ENCODE measurements at places on chromosomes 7 and 10.

DNA sequence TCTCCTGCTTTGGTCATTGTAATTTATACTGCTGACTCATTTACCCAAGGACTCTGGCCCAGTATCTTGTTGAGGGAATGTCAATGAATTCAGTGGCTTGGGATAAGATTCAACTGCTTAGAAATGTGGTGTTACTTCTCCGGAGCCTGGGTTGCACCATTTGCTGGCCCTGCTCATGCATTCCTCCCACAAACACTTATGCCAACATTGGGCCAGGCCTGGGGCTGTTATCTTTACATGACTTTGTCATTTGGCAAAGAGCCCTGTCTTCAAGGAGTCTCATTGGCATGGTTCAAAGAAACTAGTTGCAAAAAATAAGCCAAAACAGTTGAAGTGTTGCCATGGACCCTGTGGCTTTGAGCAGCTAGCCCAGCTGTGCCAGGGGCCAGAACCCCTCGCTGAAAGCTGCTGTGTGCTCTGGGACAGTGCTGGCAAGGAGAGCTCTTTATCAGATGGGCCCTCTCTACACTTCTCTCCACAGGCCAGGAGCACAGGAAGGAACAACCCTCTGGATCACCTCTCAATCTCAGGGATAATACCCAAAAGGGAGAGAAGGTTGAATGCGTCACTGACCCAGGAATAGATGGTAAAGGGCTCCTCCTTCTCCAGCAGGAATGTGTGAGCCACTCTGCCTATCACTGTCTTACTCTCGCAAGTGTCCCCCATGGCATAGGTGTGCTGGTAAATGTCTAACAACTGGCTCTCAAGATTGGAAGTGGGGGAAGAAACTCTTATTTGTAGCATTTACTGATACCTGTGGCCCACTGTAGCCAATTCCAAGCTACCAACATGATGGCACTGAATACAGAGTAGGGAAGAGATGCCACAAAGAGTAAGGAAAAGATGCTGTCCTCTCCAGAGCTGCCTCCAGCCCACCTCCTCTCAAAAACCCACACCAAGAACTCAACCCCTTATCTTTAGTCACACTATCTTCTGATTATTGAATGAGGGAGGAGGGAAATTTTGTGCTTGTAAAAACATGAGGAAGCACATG, 23.5 kb upstream of the PDE1C start:
- no peaks in the 10 kb centered on the region for H3K36me3 ChIP-seq
- H3K4me3 ChIP-seq, result no peak overlapping the region
- no peaks in the 10 kb centered on the region for H3K4me1 ChIP-seq

GRCh38 chr10:71134732-71135211, 77.6 kb upstream of the UNC5B start:
- DNase-seq, result no peak
- no peak overlapping the region for H3K4me3 ChIP-seq
- no peak overlapping the region for H3K27ac ChIP-seq
- H3K27me3 ChIP-seq, result peaks cover 46% of the 10 kb centered on the region

DNA sequence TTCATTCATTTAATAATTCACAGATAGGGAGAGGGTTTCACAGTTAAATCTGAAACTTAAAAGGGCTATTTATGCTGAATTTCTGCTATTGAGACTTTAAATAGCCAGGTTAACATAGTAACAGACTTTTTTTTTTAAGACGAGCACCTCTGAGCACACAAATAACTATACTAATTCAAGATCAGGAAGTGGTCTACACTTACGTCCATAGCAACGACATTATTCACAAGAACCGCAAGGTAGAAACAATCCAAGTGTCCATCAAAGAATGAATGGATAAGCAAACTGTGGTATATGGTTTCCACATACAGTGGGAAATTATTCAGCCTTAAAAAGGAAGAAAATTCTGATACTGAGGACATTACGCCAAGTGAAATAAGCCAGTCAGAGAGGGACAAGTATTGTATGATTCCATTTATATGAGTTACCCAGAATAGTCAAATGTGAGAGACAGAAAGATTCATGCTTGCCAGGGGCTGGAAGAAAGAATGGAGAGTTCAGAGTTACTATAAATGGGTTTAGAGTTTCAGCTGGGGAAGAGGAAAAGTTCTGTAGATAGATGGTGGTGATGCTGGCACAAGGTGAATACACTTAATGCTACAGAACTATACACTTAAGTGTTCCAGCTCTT, 140.3 kb upstream of the LAMB4 start:
- H3K4me3 ChIP-seq, result no peak overlapping the region
- DNase-seq, result no peak
- H3K36me3 ChIP-seq, result no peaks in the 10 kb centered on the region
- H3K27me3 ChIP-seq, result peaks cover 10% of the 10 kb centered on the region

- peaks cover 8% of the 10 kb centered on the region for H3K4me1 ChIP-seq
- H3K4me3 ChIP-seq, result no peak overlapping the region
- DNase-seq, result no peak
- no peaks in the 10 kb centered on the region for H3K27me3 ChIP-seq
Observed at GRCh38 chr7:121562259-121562658, 166.2 kb upstream of the FAM3C start.

- H3K4me3 ChIP-seq, result no peak overlapping the region
- no peaks in the 10 kb centered on the region for H3K4me1 ChIP-seq
- no peak overlapping the region for H3K27ac ChIP-seq
- DNase-seq, result no peak
Observed at GRCh38 chr7:42552227-42552626, 315.2 kb upstream of the GLI3 start.

DNA sequence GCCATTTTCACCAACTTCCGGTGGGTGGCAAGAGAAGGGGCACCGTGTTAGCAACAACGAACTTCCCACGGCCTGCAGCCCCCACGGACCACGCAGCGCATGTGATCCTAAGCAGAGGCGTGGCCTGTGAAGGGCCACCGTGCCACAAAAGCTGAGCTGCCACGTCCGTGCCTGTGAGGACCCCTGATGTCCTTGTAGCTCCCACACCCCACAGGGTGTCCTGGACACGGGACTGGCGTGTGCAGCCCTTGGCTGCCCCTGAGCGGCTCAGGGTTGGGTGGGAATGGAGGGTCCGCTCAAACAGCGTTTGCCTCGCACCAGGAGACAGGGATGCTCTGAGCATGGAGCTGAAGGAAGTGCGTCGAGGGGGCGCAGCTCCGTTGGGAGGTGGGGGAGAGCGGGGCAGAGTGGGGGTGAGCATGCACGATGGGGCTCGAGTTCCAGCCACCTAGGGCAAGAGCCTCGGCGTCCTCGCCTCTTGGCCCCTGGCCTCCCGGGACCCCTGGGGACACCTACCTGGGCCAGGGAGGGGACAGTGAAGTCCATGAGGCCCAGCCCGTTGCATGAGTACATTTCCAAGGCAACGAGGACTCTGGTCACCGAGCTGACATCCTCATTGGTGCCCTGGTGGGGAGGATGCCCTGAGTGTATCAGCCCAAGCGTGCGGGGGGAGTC, 33.6 kb downstream of the CFAP46 start:
- no peak overlapping the region for H3K27ac ChIP-seq
- DNase-seq, result no peak
- H3K4me3 ChIP-seq, result no peak overlapping the region
- no peaks in the 10 kb centered on the region for H3K36me3 ChIP-seq
- peaks cover 5% of the 10 kb centered on the region for H3K4me1 ChIP-seq

DNA sequence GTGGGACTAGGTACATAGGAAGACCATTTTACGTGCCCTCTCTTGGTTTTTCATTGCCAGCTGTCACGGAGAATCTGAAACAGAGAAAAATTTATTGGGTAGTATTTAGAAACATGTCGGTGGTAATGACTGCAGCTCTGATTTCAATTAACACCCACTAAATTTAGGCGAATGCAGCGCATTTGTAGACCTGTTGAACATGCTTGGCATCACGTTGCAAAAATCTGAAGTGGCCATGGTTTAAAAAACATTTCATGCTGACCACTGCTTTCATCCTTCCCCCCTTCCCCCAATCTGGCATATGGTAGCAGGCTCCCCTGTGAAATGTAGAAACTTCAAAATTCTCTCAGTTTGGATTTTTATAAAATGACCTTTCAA, 34.0 kb downstream of the LRMDA start:
- no peaks in the 10 kb centered on the region for H3K36me3 ChIP-seq
- no peak overlapping the region for H3K4me3 ChIP-seq
- H3K27me3 ChIP-seq, result peaks cover 20% of the 10 kb centered on the region
- peak overlapping the region; percentile 88 for H3K27ac ChIP-seq
- no peak for DNase-seq

- H3K36me3 ChIP-seq, result no peaks in the 10 kb centered on the region
- H3K27ac ChIP-seq, result no peak overlapping the region
- peaks cover 24% of the 10 kb centered on the region for H3K4me1 ChIP-seq
- no peak for DNase-seq
- H3K27me3 ChIP-seq, result no peaks in the 10 kb centered on the region
- no peak overlapping the region for H3K4me3 ChIP-seq
Observed at GRCh38 chr7:137371616-137372015, 28.1 kb upstream of the PTN start.

GRCh38 chr7:25456467-25457171, 228.3 kb upstream of the NPVF start:
- DNase-seq, result no peak
- peaks cover 16% of the 10 kb centered on the region for H3K4me1 ChIP-seq
- no peaks in the 10 kb centered on the region for H3K36me3 ChIP-seq
- H3K27ac ChIP-seq, result no peak overlapping the region
- peaks cover 61% of the 10 kb centered on the region for H3K27me3 ChIP-seq

- DNase-seq, result no peak
- no peaks in the 10 kb centered on the region for H3K36me3 ChIP-seq
- H3K4me3 ChIP-seq, result no peak overlapping the region
- H3K4me1 ChIP-seq, result peaks cover 21% of the 10 kb centered on the region
- no peaks in the 10 kb centered on the region for H3K27me3 ChIP-seq
Observed at GRCh38 chr7:112260911-112261310, 54.4 kb downstream of the ZNF277 start.

DNA sequence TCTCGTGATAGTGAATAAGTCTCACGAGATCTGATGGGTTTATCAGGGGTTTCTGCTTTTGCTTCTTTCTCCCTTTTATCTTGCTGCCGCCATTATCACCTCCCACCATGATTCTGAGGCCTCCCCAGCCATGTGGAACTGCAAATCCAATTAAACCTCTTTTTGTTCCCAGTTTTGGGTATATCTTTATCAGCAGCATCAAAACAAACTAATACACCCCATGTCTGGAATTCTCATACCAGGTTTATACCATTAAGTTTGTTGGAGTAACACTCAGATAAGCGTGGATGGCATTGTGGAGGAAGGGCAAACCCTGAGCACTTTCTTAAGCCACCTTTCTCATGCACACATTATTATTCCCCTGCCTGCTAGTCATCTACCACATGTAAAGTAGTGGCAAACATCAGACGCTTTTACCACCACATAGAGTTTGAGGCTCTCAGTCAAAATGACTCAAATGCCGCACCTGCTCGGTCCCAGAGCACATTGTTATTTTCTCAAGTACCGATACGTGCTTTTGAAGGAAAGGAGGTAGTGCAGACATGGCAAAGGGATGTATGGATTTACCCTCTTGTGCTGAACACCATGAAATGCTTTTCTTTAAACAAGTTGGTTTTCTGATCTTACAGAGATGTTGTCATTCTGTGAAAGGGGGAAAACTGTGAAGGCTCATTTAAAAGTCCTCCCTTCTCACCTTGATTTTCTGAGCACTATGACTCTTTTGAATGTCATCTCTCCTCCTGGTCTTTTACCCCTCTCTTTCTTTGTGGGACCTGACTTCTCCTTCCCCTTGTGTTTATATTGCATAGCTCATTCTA, 429.7 kb downstream of the EXOC4 start:
- DNase-seq, result no peak
- peaks cover 7% of the 10 kb centered on the region for H3K4me1 ChIP-seq
- no peaks in the 10 kb centered on the region for H3K27me3 ChIP-seq
- peaks cover 2% of the 10 kb centered on the region for H3K36me3 ChIP-seq

DNA sequence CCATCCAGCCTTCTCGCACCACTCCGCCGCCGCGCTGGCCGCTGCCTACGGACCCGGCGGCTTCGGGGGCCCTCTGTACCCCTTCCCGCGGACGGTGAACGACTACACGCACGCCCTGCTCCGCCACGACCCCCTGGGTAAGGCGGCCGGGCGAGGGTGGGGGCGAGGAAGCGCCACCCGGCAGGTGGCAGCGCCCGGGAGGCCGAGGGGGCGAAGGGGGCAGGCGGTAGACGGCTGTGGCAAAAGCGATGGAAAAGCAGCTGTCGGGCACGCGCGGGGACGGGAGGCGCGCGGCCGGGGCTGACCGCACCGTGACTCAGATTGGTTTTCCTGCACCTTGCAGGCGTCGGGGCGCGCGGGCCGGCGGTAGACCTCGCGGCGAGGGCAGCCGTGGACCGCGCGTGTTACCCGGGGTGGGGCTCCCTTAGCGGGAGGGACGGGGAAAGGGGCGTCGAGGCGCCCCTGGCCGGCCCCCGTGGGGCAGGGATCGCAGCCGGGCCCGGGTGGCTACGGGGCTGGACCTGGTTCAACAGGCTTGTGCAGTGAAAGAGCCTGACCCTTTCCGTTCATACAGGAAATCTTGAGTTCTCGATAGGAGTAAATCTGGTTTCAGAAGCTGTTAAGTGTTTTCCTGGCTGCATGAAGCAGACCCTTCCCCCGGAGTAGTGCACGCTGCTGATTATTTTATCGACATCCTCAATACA, 608 bp downstream of the HHEX start:
- peaks cover 3% of the 10 kb centered on the region for H3K36me3 ChIP-seq
- no peak overlapping the region for H3K27ac ChIP-seq
- H3K27me3 ChIP-seq, result peaks cover 92% of the 10 kb centered on the region

- no peak overlapping the region for H3K4me3 ChIP-seq
- H3K4me1 ChIP-seq, result peaks cover 8% of the 10 kb centered on the region
- no peak overlapping the region for H3K27ac ChIP-seq
- DNase-seq, result no peak
- peaks cover 15% of the 10 kb centered on the region for H3K36me3 ChIP-seq
Observed at GRCh38 chr10:113084031-113084430, 134.0 kb downstream of the TCF7L2 start.

GRCh38 chr7:90961037-90961725, 303.1 kb upstream of the FZD1 start:
- H3K4me1 ChIP-seq, result no peaks in the 10 kb centered on the region
- DNase-seq, result no peak
- H3K27ac ChIP-seq, result no peak overlapping the region
- H3K4me3 ChIP-seq, result no peak overlapping the region
- H3K36me3 ChIP-seq, result peaks cover 13% of the 10 kb centered on the region
- H3K27me3 ChIP-seq, result no peaks in the 10 kb centered on the region

DNA sequence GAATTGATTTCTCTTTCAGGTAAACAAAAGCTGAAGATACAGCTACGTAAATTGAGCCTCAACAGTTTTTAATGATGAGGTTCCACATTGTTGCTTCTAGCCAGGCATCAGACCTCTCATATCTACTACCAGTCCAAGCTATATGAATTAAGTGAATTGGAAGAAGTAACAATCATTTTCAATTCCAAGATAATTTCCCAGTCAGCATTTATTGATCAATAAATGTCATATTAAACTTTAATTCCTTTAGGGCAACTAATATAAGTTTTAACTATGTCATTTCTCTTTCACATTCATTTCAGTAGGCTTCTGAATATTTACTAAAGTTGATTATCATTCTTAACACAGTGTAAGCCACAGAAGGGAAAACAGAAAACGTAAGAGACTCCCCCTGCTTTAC, 1413.7 kb upstream of the CELF2 start:
- no peak for DNase-seq
- no peak overlapping the region for H3K27ac ChIP-seq
- H3K27me3 ChIP-seq, result no peaks in the 10 kb centered on the region
- no peaks in the 10 kb centered on the region for H3K36me3 ChIP-seq
- H3K4me1 ChIP-seq, result peaks cover 14% of the 10 kb centered on the region

GRCh38 chr7:81618396-81619014, 151.3 kb downstream of the HGF start:
- H3K27ac ChIP-seq, result no peak overlapping the region
- no peak for DNase-seq
- H3K4me1 ChIP-seq, result peaks cover 22% of the 10 kb centered on the region

All from mesothelial cell of epicardium (in vitro differentiated cells).